ENCODE measurements at places on chromosomes 12 and 14. TPM values are rescaled to one million over a fixed set of nuclear protein-coding genes. Genes with fewer than 3 reads are reported as not detected.

The RD3L gene
- total RNA-seq, result not detected

The CARMIL3 gene
- total RNA-seq, result 1.6 TPM

The STYK1 gene
- 1.0 TPM for total RNA-seq

DNA sequence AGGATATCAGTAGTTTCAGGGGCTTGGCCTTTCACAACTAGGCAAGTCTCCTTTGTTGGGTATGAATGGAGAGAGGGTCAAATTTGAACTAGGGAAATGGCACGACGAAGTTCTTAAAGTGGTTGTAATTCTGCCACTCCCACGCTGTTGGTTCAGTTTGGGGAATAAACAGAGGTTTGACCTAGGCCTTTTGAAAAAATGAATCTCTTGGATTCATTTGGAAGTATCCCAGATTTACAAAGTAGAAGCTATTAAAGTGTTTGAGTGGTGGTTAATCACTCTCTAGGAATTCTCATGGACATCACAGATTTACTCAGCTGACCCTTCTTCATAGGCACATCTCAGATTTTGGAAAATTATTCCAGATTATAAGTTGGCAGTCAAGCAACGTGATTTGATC is 14.8 kb downstream of the BATF start:
- DNase-seq, result no peak

DNA sequence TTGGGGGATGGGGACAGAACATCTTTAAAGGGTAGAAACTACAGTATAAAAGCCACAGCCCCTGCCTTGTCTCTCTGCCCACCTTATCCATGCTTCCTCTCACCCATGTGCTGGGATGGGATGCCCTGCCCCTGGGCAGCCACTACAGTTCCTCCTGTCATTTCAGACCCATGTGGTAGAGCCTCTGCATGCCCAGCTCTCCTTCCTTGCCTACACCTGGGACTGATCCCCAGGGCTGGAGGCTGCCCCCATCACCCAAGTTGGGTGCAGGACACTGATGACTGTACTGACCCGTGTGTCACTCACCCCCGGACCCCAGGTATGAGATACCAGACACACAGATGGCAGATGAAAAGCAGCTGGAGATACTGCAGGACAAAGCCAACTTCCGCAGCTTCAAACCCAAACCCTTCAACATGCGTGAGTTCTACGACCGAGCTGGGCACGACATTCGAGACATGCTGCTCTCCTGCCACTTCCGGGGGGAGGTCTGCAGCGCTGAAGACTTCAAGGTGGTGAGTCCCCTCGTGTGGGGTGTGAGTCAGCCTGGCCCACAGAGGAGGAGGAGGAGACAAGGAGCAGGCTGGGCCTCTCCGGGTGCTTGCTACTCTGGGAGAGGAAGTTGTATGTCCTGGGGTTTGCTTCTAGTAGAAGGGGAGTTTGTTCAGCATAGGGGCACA is 2.2 kb downstream of the ASIC1 start:
- no peak for DNase-seq

DNA sequence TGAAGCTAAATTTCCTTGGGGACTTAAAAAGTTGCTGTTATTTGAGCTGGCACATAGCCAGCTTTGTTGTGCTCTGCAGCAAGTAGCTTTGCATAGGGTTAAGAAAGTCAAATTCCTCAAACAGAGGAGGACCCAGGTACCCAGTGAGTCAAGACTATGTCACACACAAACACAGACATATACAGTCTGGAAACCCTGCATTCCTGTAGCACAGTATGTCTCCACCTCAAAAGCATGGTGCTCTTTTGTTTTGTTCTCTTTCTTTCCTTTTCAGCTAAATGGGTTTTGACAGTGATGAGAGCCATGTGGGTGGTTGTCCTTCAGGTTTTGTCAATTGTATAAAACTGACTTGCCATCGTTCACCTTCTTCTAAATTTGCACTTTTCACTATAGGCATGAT is 179.6 kb upstream of the DIO2 start:
- DNase-seq, result no peak

DNA sequence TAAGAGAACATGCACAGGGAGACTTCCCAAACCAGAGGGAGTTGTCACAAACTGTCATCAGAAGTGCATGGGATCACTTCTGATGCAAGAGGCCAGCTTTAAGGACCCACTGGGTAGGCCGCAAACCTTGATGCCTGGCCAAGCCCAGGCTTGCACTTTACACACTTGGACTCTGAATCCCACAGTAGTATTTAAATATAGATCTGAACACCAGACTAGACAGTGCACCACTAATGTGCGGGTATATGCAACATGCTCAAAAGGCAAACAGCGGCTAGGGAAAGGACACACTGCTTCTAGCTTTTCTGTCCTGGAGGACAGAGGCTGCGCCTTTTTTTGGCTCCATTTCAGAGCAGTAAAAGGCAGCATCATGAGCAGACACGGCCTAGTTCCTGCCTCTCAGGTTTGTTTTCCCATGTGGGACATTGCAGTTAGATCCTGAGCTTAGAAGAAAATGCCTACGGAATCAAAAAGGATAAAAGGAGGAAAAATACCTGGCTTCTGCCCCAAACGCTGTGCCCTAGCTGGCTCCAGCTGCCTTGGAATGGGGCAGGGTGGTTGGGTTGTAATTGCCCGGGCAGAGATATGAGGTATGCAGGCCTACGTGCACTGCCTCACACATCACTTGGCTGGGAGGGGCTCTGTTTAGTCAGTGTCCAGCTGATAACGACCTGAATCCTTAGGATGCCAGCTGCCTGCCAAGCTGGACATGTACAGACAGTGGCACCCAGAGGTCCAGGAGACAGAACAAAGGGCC is 84.5 kb upstream of the EGLN3 start:
- DNase-seq, result no peak
